ENCODE measurements at places on chromosomes 11 and 22. TPM values are rescaled to one million over a fixed set of nuclear protein-coding genes. Genes with fewer than 3 reads are reported as not detected.

GRCh38 chr11:109237636-109238035 lies 184.4 kb upstream of the C11orf87 start:
- H3K27ac ChIP-seq, result no peak overlapping the region
- DNase-seq, result no peak
- H3K4me3 ChIP-seq, result no peak overlapping the region
- no peaks in the 10 kb centered on the region for H3K4me1 ChIP-seq
- H3K27me3 ChIP-seq, result no peaks in the 10 kb centered on the region

DNA sequence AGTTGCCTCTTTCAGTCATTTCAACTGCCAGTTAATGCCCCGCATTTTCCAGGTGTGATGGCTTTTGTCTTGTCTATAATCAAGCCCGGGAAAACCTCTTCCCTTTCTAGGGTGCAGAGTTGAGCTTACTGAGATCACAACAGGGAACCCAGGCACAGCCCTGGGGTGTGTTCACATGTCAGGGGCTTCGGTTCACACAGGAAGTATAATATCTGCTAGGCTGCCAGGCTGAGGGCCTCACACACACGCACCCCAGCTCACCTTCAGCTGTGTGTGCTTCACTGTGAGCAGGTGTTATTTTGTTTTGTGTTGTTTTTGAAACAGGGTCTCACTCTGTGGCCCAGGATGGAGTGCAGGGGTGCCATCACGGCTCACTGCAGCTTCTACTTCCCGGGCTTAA lies 9.7 kb upstream of the SOX10 start:
- H3K27ac ChIP-seq, result no peak overlapping the region
- DNase-seq, result no peak
- no peaks in the 10 kb centered on the region for H3K27me3 ChIP-seq
- no peaks in the 10 kb centered on the region for H3K4me1 ChIP-seq
- H3K36me3 ChIP-seq, result no peaks in the 10 kb centered on the region

DNA sequence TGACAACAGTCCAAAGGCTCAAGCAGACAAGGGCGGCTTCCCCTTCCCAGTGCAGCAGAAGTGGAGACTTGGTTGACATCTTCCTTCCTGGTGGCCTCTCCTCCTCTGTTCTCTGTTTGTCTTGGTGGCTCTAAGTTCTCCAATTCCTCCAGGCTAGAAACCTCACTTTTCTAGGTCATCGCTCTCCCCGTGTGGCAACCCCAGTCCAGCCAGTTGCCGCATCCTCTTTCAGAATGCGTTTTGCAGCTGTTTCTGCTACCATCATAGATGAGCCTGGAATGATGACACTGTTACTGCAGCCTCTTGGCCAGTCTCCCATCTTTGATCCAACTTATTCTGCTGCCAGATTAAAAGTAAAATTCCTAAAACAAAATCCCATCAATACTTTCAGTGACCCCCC lies 201.5 kb downstream of the TRIM29 start:
- DNase-seq, result no peak
- H3K27me3 ChIP-seq, result peaks cover 22% of the 10 kb centered on the region
- no peaks in the 10 kb centered on the region for H3K4me1 ChIP-seq

DNA sequence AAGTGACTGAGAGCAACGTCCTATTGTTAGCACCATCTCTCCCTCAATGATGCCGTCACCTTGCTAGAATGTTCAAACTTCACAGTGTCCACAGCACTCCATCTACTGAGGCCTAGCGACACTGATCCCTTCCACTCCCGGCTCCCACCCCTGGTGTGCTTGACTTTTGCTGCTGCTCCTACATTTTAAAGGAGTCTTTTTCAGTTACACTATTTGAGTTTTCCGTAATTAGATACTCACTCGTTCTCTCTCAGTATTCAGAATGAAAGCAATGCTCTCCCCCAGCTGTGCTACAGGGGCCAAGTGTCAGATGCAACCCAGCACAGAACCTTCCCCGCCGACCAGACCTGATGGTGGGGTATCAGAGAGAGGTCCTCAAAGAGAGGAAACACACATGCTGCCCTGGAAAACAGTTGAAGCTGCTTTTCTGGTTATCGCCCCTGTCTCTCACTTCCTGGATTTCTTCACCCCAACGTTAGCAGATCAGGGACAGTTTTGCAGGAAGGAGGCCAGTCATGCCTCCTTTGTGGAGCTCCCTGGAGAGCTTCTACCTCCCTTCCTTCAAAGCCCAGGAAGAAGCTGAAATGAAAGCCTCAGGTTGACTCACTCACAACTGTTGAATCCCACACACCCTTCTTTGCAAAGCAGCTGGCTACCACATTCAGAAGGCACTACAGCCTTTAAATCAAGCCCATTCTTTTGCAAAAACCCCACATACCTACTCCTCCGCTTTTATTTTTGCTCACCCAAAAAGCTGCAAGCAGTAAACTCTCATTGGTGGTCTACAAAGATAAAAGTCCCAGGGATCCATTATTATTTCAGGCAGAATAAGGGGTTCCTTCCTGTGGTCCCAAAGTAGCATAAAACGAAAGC lies 23.5 kb downstream of the LARGE1 start:
- H3K4me1 ChIP-seq, result peaks cover 26% of the 10 kb centered on the region
- H3K27ac ChIP-seq, result no peak overlapping the region
- no peaks in the 10 kb centered on the region for H3K27me3 ChIP-seq

DNA sequence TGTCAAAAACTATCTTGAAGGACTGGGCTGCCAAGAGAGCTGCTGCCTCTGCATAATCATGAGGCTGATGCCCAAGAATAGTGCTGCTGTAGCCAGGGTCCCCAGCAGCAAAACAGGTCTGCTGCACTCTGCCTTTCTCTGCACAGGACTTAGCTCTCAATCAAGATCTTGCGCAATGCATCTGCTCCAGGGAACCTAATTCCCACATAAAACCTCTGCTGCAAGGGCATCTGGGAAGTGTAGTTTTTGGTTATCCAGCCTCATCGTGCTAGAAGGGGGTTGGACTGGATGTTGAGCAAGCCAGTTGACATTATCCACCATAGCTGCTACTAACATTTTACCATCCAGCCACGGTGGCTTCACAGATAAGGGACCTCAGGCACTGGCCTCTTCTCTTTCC lies 192.7 kb downstream of the C11orf91 start:
- no peak overlapping the region for H3K4me3 ChIP-seq
- no peak overlapping the region for H3K27ac ChIP-seq
- H3K27me3 ChIP-seq, result no peaks in the 10 kb centered on the region
- no peak for DNase-seq
- H3K36me3 ChIP-seq, result no peaks in the 10 kb centered on the region

GRCh38 chr22:26615149-26615548 lies 2.7 kb downstream of the CRYBB1 start:
- no peaks in the 10 kb centered on the region for H3K4me1 ChIP-seq
- H3K27me3 ChIP-seq, result no peaks in the 10 kb centered on the region
- no peak overlapping the region for H3K4me3 ChIP-seq
- no peak overlapping the region for H3K27ac ChIP-seq

GRCh38 chr11:131683131-131683530 lies 312.7 kb downstream of the NTM start:
- H3K27ac ChIP-seq, result no peak overlapping the region
- H3K36me3 ChIP-seq, result no peaks in the 10 kb centered on the region
- DNase-seq, result no peak
- H3K4me1 ChIP-seq, result no peaks in the 10 kb centered on the region
- H3K27me3 ChIP-seq, result no peaks in the 10 kb centered on the region
- no peak overlapping the region for H3K4me3 ChIP-seq

DNA sequence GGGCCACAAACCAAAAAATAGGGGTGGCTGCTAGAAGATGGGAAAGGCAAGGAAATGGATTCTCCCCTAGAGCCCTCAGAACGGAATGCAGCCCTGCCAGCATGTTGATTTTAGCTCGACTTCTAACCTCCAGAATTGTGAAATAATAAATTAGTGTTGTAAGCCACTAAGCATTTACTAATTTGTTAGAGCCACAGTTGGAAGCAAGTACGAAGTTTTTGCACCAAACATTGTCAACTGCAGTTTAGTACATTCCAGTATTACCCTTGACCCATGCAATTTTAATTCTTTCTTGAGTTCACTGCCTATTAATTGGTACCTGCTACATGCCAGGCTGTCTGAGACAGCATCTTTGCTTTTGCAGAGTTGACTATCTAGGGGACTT lies 32.2 kb downstream of the PARVA start:
- no peak overlapping the region for H3K4me3 ChIP-seq
- DNase-seq, result no peak
- no peaks in the 10 kb centered on the region for H3K27me3 ChIP-seq
- no peaks in the 10 kb centered on the region for H3K36me3 ChIP-seq
- H3K27ac ChIP-seq, result no peak overlapping the region

Gene C1QTNF6
- 1.0 TPM for total RNA-seq

Gene CYTH4
- total RNA-seq, result 3.3 TPM

Gene HSPB2
- total RNA-seq, result 40.4 TPM

Gene HEPHL1
- total RNA-seq, result not detected

Gene CCDC73
- not detected for total RNA-seq

Data from psoas muscle (tissue), 8 donors.